ENCODE measurements at places on chromosomes 2 and 18.

- DNase-seq: no peak
These were observed 103.4 kb upstream of the MEX3C start for GRCh38 chr18:51300912-51301311.

DNA sequence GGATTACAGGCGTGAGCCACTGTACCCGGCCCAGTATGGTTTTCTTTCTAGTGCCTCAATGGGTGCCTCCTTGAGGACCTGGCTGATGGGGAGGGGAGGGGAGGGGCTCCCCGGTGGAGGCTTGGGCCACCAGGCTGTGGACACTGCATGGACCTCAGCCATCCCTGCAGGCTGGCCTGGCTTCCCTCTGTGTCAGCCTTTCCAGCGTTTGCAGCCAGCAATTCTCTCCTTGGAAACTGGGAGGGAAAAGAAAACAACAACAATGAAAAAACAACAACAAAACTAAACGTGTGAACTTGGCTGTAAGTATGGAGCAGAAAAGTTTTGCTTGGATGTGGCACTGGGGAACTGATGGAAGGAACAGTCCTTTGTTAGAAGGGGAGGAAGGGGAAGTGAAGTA lies 159.3 kb downstream of the GLI2 start:
- no peak for DNase-seq

GRCh38 chr2:111252436-111252835 lies 131.7 kb downstream of the BCL2L11 start:
- DNase-seq: no peak

- no peak for DNase-seq
These were observed 100.8 kb downstream of the ASB1 start for GRCh38 chr2:238527565-238527964.

DNA sequence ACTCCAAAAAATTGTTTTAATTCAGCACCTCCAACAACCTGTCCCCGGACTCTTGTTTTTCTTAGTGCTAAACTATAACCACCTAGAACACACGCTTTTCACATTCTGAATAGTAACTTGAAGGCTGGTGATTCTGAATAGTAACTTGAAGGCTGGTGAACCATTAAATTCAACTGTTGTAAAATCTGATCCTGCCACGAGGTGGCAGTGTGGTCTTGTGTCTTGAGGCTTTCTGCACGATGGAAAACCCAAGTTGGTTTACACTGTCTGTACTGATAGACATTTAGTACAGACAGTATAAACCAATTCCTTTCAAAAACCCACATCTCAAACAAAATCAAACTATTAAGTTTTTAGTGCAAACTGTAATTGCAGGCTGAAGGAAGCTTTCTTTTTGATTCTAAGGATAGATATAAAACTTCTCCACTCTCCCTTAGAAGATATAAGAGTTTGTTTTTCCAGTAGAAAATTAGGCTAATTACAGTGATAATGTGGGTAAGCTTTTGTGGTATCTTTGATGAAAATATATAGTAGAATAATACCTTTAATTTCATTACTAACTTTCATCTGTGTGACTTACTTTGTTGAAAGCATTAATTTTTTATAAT lies 57.6 kb downstream of the VAPA start:
- peak; percentile 99 for DNase-seq

DNA sequence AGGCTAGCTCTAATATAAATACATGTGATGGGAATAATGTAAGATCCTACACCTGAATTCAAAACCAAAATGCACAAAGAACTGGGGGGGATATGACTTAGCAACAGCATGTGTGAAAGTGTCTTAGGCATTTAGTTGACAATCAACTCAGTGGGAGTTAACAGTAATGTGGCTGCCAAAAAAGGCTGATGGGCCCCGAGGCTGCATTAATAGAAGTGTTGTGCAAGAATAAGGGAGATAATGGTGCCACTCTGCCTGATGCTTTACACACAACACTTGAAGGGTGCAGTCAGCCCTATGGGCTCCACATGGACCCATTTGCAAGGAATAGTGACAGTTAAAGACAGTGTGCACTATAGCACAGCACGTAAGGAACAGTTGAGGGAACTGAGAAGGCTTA lies 649.4 kb upstream of the ZEB2 start:
- no peak for DNase-seq

- no peak for DNase-seq
These were observed 440.0 kb upstream of the POU3F3 start for GRCh38 chr2:104413890-104414289.

GRCh38 chr2:223787358-223787757 lies 50.0 kb downstream of the AP1S3 start:
- DNase-seq: peak; percentile 12

- no peak for DNase-seq
These were observed 9.3 kb downstream of the HDAC4 start for GRCh38 chr2:239391286-239392071.

- DNase-seq: no peak
These were observed 628.0 kb downstream of the ZEB2 start for GRCh38 chr2:143891879-143892308.

GRCh38 chr2:52611759-52612158 lies 1155.8 kb upstream of the CHAC2 start:
- DNase-seq: no peak
